ENCODE measurements at places on chromosomes 3 and 15. TPM values are rescaled to one million over a fixed set of nuclear protein-coding genes. Genes with fewer than 3 reads are reported as not detected.

The SEMA4B gene
- total RNA-seq, result 38.8 TPM

DNA sequence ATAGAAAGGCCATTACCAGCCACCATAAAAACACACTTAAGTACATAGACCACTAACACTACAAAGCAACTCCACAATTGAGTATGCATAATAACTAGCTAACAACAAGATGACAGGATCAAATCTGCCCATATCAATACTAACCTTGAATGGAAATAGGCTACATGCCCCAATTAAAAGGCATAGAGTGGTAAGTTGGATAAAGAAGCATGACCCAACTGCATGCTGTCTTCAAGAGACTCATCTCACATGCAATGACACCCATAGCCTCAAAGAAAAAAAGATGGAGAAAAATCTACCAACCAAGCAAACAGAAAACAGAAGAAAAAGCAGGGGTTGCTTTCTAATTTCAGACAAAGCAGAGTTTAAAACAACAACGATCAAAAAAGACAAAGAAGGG is 218.7 kb downstream of the ISL2 start:
- H3K4me1 ChIP-seq, result no peaks in the 10 kb centered on the region
- H3K36me3 ChIP-seq, result no peaks in the 10 kb centered on the region
- no peak overlapping the region for H3K27ac ChIP-seq
- no peak for DNase-seq
- no peak overlapping the region for H3K4me3 ChIP-seq

DNA sequence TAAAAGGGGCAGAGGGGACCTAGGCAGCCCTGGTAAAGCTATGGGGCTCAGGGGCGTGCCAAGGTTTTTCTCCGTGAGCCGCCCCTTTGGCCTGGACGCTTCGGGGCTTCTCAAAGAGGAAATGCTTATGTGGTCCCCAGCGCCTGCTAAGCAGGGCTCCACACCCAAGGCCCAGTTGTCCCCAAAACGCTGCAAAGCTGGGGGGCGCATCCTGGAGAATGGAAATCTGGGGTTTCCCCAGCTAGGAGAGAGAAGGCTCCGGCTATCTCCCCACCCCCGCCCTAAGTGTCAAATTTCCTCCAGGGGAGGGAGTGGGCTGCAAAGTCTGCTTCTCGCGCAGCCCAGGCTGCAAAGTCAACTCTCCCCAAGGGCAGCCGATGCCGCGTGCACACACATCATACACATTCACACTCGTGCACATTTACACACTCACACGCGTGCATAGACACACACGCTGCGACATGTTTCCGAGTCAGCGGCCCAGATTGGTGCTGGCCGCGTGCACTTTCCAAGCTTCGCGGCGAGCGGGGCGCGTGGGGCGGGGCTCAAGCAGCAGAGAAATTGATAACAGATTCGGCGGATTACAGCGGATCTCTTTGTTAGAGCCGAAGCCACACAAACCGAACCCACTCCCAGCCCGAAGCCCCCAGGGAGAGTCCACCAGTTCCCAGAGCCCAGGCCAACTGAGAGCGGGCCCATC is 4.5 kb downstream of the WNT5A start:
- H3K4me3 ChIP-seq, result no peak overlapping the region
- H3K27ac ChIP-seq, result no peak overlapping the region
- no peaks in the 10 kb centered on the region for H3K36me3 ChIP-seq
- no peak for DNase-seq

- H3K4me1 ChIP-seq, result peaks cover 25% of the 10 kb centered on the region
- no peak for DNase-seq
- peak overlapping the region; percentile 95 for H3K4me3 ChIP-seq
- peak overlapping the region; percentile 99 for H3K27ac ChIP-seq
Observed at GRCh38 chr3:44339181-44340057, 853 bp downstream of the TCAIM start.

- H3K4me3 ChIP-seq, result no peak overlapping the region
- H3K36me3 ChIP-seq, result no peaks in the 10 kb centered on the region
- H3K27me3 ChIP-seq, result no peaks in the 10 kb centered on the region
Observed at GRCh38 chr3:160948273-160948672, 156.9 kb downstream of the B3GALNT1 start.

DNA sequence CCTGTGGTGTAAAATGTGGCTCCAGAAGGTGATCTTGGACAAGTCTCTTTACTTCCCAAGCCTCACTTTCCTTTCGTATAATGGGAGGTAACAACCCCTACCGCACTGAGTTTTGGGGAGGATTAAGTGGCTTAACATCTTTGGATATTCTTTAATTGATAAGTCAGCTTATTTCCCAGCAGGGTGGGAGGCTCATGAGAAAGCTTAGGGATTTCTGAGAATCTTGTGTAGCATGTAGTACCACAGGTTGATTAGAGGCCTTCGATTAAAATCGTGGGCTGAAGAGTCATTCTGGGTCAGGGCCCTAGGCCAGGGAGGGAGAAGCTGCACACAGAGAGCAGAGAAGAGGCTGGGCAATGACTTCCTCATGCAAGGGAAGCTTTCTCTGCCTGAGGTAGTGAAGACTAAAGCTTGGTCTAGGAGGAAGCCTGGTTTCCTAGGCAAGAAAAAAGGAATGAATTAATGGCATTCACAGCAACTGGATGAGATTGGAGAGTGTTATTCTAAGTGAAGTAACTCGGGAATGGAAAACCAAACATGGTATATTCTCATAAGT is 1.5 kb upstream of the NMNAT3 start:
- no peak overlapping the region for H3K27ac ChIP-seq
- peaks cover 3% of the 10 kb centered on the region for H3K4me1 ChIP-seq
- no peaks in the 10 kb centered on the region for H3K36me3 ChIP-seq
- no peaks in the 10 kb centered on the region for H3K27me3 ChIP-seq
- no peak for DNase-seq

The LSMEM2 gene
- not detected for total RNA-seq

DNA sequence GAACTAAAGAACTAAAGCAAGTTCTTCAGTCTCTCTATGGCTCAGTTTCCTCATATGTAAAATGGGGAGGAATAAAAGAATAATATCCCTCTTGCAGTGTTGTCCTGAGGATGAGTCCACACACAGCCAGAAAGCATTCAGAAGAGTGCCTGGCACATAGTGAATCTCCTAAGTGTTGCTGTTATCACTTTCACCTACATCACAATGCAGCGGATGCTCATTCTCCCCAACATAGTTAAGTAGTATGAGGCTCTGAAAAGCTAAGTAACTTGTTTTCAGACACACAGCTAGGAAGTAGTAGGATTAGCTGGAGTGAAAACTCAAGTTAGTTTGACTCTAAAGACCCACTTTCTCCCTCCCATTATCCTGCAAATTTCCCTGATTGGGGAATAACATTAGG is 9.1 kb upstream of the USP3 start:
- no peak overlapping the region for H3K4me3 ChIP-seq
- DNase-seq, result no peak
- H3K36me3 ChIP-seq, result no peaks in the 10 kb centered on the region
- H3K27ac ChIP-seq, result no peak overlapping the region
- H3K4me1 ChIP-seq, result no peaks in the 10 kb centered on the region
- H3K27me3 ChIP-seq, result no peaks in the 10 kb centered on the region

Data from liver (tissue), 10 donors.